GM18507 (cell line): ENCODE measurements at places on chromosomes 5 and 9.

- no peak for DNase-seq
These were observed 9.7 kb downstream of the MGAT1 start for GRCh38 chr5:180792965-180793287.

GRCh38 chr9:88826181-88826580 lies 165.1 kb upstream of the S1PR3 start:
- DNase-seq = no peak

DNA sequence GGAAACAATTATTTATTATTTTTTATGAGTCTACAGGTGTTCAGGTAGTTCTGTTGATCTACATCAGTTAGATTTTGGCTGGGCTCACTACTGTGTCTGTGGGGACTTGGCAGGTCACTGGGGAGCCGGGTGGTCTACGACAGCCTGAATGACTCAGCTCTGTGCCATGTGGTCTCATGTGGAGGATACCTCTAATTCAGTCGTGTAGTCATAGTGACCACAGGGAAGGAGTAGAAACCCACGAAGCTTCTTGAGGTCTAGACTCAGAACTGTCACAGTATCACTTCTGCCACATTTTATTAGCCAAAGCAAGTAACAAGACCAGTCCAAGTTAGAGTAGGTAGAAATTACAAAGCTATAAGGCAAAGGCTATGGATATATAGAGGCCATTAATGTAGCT lies 64.7 kb upstream of the GRAMD2B start:
- peak; percentile 35 for DNase-seq

GRCh38 chr9:110197330-110198187 lies 10.4 kb downstream of the C9orf152 start:
- DNase-seq = no peak

- no peak for DNase-seq
These were observed 204.8 kb downstream of the MEF2C start for GRCh38 chr5:88677943-88678769.

GRCh38 chr9:132424857-132425674 lies 15.1 kb downstream of the CFAP77 start:
- no peak for DNase-seq

- DNase-seq = no peak
These were observed 126.0 kb upstream of the DHFR start for GRCh38 chr5:80780761-80781285.

- no peak for DNase-seq
These were observed 97.5 kb upstream of the SSBP2 start for GRCh38 chr5:81848362-81848880.

DNA sequence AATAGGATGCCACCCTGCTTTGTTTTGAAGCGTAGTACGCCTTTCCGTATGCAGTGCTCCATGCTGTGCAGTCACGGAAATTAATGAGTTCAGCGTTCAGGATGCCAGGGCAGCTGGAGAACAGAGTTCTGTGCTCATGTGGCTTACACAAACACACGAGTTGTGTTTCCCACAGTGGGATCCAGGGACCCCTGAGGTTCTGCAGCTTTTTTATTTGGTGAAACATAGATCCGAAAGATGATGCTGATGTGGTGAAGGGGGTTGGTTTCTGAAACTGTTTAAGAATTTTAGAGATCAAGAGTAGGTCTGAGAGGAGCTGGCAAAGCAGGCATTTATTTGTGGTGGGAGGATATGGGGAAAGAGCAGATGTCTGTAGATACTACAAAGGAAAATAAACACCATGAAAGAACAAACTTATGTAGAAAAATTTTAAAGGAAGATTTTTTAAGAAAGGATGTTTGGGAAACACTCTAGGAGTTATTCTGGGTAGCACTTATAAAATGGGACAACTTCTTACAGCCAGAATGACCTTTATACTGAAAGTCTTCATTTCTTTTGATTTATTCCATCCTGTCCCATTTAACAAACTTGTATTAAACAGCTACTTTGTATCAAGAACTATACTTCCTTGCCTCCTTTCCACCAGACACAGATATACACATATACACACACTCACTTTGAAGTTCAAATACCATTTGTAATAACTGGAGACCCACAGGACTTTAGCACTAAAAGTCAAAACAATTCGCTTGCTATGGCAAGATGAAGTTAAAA lies 52.7 kb downstream of the ITGA1 start:
- no peak for DNase-seq

- no peak for DNase-seq
These were observed 257.6 kb downstream of the NFIB start for GRCh38 chr9:14056316-14056861.

- no peak for DNase-seq
These were observed 3.6 kb downstream of the RPS23 start for GRCh38 chr5:82274343-82275211.

DNA sequence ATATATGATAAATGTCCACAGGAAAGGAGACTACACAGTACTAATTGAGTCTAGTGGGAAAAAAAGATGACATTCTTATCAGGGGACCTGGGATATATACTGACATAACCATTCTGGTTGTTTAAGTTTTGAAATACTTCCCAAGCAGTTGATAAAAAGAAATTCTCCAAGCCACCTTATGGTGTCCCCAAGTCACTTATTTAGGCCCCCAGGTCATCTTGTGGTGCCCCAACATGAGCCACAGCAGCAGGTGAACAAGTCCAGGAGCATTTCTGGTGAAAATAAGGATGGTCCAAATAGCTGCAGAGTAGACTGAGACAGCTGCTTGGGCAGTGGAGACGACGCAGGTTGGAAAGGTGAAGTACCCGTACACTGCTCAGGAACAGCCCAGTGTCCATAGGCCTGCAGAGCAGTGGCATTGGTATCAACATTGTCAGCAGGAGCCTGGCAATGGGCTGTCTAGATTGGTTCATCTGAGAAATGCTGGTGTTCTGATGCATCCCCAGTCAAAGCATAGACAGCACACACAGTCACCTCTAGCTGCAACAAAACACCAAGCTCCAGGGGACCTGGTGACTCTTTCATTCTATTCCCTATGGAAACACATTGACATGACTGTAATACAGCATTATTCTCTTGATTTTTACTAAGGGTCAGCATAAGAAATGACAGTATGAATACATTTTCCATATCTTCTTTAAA lies 430.6 kb downstream of the NR2F1-AS1 start:
- DNase-seq = no peak

- no peak for DNase-seq
These were observed 148.2 kb downstream of the FBXL17 start for GRCh38 chr5:108233617-108234155.

- no peak for DNase-seq
These were observed 501.0 kb upstream of the EDIL3 start for GRCh38 chr5:84885485-84886258.

DNA sequence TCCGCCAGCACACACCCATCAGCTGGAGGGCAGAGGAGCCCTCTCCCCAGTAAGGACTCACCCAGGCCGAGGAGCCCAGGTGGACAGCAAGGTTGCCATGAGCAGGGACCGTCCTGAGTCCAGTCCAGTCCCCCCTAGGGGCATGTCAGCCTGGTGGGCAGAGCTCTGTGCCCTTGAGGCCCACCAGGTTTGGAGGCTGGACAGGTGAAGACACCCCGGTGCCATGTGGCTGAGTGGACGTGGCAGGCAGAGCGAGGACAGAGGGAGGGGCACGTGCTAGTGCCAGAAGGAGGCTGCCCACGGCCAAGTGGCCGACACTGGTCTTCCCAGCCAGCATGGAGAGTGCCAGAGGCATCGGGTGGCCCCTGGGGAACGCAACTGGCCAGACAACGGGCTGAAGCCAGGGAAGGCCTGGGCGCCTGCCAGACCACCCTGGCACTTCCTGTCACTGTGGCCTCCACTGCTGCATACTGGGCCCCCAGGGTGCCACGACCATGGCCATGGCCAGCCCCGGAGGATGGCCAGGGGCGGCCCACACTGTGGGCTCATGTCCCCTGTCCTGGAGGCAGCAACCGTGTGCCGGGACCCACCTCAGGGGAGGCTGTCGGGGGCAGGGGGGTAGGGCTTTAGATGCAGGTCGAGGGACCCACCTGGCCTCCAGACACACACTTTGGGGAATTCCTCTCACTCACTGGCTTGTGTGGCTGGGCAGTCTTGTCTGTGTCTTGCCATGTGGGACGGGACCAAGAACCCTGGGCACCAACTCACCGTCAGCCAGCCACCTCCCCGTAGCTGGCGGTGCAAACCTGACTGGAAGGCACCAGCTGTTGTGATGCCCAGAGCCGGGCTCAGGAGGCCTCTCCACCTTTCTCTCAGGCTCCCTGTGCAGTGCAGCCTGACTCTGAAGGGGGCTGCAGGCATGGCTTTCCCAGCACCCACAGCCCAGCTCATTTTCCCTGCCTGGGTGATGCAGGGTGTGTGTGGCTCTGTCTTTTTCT lies 42.3 kb upstream of the LPCAT1 start:
- no peak for DNase-seq

DNA sequence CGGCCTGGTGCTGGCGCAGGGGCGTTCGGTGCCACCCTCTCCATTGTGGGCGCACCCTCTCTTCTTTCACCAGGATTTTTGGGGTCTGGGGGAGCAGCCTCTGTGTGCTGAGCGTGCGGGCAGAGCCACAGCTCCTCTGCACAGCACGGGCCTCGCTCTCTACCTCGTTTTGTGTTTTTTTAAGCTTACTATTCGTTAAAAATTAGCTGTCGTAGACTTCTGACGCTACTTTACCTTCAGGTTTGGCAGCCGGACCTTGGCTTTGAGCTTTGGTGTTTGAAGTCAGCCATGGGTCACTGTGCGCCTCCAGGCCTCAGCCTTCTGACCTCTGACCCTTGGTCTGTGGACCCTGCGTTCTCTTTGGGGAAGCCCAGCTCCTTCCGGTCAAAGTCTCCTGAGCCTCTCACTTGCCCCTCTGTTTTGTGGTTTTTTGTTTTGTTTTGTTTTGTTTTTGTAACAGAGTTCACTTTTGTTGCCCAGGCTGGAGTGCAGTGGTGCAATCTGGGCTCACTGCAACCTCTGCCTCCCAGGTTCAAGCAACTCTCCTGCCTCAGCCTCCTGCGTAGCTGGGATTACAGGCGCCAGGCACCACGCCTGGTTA lies 88.2 kb upstream of the CACNA1B start:
- no peak for DNase-seq

GRCh38 chr5:103621548-103621930 lies 59.0 kb upstream of the NUDT12 start:
- DNase-seq = no peak

GRCh38 chr9:18149471-18150011 lies 324.4 kb upstream of the ADAMTSL1 start:
- no peak for DNase-seq

- DNase-seq = no peak
These were observed 7.7 kb downstream of the ENTPD8 start for GRCh38 chr9:137433349-137433915.

GRCh38 chr5:35031276-35031675 lies 16.5 kb downstream of the AGXT2 start:
- DNase-seq = no peak

DNA sequence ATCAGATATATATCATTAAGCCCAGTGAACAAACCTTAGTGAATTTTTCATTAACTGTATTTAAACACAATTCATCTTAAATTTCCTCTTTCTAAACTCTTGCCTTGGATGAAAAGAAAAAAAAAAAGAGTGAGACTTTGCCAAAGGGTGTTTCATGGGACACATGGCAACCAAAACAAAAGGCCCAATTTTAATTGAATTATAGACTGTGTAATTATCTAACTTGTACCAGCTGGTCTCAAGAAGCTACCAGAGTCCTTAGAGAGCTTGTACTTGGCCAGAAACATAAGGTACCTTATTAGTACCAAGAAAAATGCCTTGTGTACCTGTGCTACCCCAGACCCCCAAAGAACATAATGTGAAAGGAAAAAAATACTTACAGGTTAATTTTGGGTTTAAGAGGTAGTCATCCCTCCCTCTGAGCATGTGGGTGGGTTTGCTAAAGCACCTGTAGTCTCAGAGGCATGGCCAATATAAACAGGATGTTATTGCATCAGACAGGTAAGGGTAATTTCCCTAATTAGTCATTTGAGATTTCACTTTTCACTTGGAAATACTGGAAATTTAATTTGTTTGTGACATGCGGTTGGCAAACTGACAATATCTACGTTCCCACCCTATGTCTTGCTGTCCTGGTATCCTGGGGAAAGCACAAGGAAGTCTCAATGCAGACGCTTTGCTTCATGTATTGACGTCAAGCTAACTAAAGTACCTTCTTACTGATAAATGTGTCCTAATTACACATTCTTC lies 90.1 kb downstream of the SNCAIP start:
- no peak for DNase-seq

DNA sequence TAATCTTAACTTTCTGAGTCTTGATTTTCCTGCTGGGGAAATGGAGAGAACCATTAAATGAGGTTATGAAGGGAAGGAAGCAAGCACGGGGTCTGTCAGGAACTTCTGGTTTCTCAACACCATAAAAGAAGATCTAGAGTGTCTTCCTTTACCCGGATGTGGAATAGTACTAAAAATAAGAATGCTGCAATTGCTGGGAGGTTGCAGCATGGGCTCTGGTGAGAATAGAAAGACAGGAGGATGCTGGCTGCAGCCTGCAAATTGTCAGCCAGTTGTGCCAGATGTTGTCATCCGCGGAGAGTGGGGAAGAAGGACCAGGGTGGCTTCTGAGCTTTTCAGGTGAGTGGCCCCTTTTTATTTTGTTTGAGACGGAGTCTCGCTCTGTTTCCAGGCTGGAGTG lies 69.3 kb upstream of the STC2 start:
- DNase-seq = no peak

DNA sequence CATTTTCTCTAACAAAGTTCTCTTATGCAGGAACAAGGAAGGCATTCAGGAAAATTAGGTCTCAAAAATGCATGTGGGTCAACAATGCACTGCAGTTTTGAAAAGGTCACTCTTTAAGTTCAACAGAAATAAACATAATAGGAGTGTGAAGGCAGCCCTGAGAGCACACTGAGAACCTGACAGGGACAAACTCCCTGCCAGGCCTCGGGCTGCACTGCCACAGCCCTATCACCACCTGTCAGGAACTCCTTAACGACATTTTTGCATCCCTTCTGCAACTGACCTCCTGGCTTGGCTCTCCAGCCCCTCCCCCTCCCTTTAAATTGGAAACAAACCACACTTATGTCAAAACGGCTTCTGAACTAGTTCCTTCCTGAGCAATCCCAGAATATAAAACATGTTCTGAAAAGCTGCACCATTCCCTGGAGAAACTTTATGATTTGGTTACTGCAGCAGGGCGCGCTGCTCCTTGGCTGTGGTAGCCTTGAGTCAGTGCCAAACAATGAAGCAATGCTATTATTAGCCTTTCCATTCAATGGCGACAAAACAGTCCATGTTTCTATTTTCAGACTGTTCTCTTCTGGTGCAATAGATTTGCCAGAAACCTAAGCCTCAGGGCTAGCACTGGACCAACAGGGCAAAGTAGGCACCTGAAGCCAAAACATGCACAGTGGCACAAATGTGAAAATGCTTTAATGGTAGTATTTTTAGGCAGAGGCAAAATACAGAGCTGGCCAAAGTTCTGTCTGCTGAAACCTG lies 160.1 kb upstream of the ZNF608 start:
- DNase-seq = no peak

DNA sequence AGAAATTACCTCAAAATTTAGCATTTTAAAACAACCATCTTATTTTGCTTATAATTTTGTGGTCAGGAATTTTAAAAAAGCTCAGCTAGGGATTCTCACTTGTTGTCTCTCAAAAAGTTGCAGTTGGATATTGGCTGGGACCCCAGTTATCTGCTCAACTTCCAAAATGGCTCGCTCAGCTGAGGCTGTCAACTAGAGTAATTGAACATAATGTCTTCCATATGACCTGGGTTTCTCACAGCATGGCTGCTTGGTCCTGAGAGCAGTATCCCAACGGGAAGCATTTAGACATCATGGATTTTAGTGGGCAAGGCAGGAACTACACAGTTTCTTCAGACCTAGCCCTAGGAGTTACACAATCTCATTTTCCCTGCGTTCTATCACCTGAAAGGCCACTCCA lies 63.6 kb upstream of the SPEF2 start:
- no peak for DNase-seq
